ENCODE measurements at places on chromosomes 7 and 10. TPM values are rescaled to one million over a fixed set of nuclear protein-coding genes. Genes with fewer than 3 reads are reported as not detected.

COL13A1 gene
- total RNA-seq, result 1.4 TPM

DNA sequence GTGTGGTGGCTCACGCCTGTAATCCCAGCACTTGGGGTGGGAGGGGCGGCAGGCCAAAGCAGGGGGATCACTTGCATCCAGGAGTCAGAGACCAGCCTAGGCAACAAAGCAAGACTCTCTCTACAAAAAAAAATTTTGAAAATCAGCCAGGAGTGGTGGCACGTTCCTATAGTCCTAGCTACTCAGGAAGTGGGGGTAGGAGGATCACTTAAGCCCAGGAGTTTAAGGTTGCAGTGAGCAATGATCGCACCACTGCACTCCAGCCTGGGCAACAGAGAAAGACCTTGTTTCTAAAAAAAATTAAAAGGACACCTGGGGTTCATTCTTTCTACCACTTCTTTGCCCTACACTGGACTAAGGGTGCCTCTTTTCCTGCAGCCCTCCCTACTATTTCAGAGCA is 15.1 kb downstream of the WAPL start:
- no peak for DNase-seq

DNA sequence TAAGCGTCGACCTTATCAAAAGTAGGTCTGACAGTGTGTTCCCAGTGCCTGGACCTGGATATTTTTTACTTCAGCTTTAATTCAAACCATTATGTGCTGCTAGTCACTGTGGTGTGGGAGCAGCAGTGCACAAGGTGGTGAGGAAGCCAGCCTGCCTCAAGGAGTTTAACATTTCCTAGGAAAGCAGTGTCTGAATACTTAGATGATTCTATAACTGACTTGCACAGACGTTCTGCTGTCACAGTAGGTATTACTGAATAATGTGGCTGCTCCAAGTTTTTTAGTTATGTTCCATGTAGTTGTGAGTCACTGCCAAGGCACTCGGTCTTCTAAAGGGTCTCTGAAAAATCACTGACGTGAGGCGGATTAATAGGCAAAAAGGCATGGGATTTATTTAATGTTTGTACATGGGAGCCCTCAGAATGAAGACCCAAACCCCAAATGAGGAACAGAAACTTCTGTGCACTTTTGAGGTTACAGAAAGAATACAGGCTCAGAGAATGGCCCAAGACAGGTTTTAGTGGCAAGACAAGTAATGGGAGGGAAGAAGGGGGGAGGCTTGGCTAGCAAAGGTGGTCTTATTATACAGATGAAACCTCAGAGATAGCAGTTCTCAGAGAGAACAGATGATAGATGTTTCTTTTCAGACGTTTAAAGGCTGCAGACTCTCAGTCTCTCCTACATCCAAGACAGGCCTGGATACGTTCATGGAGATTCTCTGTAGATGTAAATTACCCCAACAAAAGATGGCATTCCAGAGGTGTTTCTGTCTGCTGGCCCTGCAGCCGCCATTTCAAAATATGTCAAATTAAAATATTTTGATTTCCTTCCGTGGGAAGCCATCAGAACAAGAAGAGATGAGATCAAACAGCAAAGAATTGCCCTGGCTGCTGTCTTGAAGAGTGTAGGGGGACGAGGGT is 209.3 kb downstream of the SDK1 start:
- no peak for DNase-seq

GRCh38 chr7:121570365-121570764 is 174.3 kb upstream of the FAM3C start:
- DNase-seq, result no peak
